ENCODE measurements at places on chromosomes 11 and 22.

GRCh38 chr11:57798905-57799559 lies 37.4 kb downstream of the CTNND1 start:
- DNase-seq: peak; percentile 61

DNA sequence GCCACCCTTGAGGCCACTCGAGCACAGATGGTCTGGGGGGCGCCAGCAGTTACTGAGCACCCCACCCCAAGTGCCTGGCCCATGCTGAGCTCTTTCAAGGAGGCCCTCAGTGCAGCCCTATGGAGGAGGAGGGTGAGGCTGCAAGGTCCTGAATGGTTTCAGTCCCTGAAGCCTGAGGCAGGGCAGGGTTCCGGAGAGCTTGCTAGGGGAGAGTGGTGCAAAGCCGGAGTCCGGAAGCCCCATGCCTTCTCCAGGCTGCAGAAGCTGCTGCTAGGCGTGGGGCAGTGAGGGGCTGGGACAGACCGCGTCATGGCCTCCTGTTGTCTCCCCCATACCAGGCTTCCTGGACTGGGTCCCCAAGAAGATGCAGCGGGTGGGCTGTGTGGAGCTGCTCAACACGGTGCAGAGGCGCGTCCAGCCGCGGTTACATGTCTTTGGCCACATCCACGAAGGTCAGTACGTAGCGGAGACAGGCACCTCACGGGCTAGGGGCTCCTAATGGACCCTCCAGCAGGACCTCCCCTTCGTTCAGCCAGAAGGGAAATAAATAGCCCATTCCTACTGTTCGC lies 90.6 kb downstream of the MPPED1 start:
- DNase-seq: no peak

GRCh38 chr11:27192184-27192583 lies 151.6 kb downstream of the BBOX1 start:
- DNase-seq: no peak

DNA sequence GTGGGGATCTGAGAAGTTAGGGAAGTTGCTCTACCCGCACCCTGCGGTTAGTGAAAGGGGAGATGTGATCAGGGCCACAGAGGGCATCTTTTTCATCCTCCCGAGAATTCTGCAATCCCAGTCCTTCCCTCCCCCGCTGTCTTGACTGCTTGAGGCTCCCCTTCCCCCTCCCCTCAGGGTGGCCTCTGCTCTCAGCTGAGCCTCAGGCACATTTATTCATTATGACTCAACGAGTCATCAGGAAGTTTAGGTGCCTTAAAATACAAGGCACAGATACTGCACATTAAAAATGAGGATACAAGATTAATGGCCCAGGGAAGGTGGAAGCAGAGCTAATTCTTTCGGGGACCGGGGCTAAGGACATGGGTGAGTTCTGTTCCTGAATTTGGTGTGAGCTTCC lies 104.0 kb downstream of the CACNA1I start:
- no peak for DNase-seq

DNA sequence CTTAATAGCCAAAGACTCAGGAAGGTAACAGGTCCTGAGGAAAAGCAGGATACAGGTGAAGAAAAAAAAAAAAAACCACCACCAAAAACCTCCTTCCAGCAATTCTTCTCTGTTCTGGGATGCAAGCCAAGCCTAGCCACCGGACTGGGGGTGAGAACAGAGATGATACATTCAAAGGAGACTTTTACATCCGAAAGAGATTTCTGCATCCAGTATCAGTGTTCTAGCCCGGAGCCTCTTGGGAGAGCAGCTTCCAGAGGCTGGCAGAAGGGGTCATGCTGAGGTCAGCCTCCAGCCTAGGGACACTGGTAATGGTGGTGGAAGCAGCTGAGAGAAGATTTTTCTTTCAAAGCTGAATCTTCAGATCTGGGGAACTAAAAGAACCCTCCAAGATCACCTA lies 76.2 kb downstream of the KCNC1 start:
- peak; percentile 22 for DNase-seq

DNA sequence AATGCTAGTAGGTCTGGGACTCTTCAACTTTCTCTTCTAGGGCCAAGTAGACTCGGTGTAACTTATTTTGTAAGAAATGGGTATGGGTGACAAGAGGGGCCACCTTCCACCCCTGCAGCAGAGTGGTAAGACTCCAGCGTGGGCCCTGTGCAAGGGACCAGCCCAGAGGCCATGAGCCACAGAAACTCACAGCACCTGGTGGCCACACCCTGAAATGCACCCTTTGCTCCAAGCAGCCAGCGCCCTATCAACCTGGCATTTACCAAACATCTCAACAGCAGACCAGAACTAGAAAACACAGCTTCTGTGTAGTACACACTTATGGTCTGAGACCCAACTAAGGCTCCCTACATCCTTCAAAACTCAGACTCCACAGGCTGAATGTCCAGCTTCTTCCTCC lies 5.7 kb downstream of the CDCA5 start:
- no peak for DNase-seq

DNA sequence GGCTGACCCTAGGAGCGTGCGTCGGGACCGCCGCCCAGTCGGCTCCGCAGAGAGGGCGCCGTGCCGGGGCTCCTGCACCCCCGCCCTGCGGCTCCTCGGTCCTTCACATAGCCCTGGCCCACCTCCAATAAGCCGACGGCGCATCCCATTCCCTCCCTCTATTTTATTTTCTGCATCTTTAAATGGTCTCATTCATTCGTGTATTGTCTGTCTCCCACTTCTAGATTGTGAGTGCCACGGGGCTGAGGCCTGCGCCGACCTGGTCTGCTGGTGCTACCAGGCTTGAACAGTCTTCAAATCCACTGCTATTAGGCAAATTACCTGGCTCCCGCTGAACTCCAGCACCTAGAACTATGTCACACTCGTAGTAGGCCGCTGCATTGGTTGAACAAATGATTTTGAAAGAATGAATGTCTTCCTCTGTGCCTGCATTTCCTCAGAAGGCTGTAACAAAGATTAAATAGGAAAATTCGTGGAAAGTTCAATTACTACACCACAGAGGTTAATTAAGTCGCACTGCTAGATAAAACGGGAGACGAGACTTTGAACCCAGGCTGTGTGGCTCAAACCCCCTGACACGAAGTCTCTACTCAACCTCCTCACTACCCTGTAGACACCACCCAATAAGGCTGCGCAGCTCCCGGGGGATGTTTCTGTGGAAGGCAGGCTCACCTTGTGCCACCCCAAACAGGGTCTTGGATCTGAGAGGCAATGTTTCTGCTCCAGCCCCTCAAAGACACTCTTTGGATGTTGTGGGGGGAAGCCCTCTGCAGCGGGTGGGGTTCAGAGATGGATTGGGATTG lies 1.2 kb upstream of the PPP1R14B start:
- peak; percentile 33 for DNase-seq

GRCh38 chr11:63767565-63768236 lies 874 bp downstream of the ZFTA start:
- DNase-seq: peak; percentile 60

DNA sequence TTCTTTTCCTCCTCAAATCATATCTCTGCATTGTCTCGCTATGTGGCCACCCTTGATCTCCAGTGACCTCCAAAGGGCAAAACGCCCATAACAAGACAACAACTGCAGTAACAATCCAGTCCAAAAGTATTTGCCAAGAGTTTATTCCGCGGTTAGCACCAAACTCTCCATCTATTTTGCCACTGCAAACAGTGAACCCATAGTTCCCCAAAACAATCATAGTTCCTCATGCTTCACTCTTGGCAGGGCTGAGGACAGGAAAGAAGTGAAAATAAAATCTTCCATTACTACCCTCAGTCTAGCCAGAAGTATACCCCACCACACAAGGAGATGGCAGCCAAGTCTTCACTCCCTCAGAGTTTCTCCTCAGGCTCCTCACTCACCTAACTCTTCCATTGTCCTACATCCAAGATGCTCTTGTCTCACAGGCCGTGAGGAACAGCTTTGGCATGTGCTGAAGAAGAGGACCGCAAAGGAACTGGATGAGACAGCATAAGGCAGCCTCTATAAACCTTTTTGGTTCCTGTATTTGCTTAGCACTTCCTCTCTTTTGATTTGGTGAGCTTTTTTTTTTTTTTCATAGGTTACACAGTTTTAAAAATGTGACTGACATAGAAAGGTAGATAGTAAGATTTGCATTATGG lies at the start of gene LPXN:
Gene LPXN, minus strand, starts transcription at position 480 of the 644 bp plus-strand sequence. Its CDS starts 84 bp downstream, at position 396.
- DNase-seq: no peak

DNA sequence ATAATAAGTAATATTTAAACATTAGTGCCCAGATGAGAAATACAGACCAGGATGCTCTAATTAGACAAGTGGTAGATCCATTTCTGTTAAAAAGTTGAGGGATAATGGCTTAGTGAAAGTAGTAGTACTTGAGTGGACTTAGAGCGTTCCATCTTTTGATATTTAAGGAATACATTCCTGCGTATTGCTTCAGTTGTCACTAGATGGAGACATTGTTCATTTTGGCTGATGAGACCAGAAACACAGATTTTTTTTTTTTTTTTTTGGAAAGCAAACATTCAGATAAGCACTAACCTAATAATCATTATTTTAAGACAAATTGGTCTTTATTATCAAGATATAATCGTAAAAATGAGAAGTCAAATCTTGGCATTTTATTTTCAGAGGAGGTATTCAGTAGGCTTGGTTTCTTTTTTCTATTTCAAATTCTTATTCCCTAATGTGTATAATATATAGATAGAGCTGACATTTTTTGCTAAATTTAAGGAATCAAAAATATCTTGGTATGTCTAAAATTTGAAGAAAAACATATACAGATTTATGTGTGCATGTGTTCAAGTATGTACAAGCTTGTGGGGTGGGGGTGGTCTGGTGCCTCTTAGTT lies 92.9 kb downstream of the DYNC2H1 start:
- DNase-seq: no peak

DNA sequence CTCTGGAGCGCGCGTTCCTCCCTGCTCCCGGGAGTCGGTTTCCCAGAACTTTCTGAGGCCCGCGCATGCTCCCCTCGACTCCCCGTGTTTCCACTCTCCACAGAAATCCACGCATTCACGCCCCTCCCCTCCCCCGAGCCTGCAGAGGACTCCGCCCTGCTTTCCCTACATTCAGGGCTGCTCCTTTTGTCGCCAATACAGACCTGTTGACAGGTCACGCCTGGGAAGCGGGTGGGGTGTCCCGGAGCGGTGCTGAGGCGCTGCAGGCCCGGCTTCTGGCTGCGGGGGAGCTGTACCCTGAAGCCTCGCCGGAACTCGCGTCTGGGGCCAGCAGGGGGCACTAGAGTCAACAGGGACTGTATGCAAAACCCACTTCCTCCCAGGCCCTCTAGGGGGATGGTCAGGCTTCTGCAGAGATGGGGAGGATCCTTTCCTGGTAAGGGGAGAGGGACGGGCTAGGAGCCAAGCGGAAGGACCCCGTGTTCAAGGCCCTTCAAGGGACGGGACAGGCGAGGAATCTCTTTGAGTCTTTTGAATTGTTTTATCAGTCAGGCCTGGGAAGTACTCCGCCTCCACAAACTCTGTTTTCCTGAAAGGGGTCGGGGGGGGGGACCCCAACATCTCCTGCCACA lies at the start of gene PRAME:
Gene PRAME, minus strand, starts transcription at position 294 of the 632 bp plus-strand sequence. CDS start 2,433 bp downstream, outside the sequence.
- DNase-seq: peak; percentile 77

- no peak for DNase-seq
Observed at GRCh38 chr11:32658639-32659406, 75.2 kb downstream of the EIF3M start.

- no peak for DNase-seq
Observed at GRCh38 chr11:118065384-118065783, 11.5 kb upstream of the TMPRSS4 start.

DNA sequence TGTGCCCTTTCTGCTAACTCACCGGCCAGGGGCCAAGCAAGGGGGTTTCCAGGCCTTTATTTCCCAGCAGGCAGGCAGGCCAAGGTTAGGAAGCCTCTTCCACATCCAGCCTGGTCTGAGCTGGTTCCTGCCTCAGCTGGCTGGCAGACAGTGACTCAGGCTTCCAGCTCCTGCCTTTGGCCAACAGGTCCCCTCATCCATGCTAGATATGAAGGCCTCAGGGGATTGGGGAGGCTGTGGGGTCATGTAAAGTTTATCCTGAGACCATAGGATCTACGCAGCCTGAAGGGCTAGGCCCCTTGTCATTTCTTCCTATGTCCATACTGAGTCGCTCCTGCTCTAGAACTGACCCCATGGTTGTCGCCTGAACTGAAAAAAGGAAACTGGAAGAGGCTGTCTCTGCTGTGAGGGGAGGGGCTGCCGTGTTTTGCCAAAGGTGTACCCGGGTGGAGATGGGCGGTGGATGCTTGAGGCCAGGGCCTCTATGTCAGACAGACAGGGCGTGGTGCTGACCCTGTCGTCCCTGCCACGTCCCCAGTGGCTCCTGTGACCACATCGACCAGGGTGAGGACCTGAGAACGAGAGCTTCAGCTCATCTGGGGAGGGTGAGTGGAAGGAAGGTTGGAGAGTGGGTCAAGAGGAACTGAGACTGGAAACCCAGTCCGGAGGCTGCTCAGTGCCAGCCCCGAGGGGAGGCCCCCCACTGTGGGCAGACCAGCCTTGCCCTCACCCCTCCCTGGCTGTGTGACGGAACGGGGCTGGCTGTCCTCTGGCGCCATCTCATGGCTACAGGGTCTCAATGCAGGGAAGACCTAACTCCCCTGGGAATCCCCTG lies 17.0 kb downstream of the P2RY6 start:
- DNase-seq: peak; percentile 87

DNA sequence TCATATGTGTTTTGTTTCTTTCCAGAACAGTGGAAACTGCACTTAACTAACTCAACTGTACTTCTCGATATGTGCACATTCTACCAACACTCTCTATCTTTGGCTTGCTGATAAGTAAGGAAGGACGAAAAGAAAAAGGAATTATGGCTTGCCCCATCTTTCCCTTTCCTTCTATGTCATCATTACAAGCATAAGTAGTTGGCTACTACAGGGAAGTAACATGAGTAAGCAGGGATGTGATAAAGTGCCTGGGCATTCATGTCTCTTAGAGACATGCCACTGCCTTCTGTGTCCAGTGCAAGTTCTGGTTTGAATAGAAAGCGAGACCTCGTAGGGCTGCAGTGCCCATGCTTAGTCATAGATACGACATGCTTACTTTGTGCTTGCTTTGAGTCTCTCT lies 342.5 kb downstream of the ETS1 start:
- no peak for DNase-seq

GRCh38 chr11:44752713-44753112 lies 26.0 kb downstream of the TSPAN18 start:
- DNase-seq: no peak

- peak; percentile 66 for DNase-seq
Observed at GRCh38 chr11:70398834-70399680, 728 bp downstream of the CTTN start.

GRCh38 chr11:117160826-117161225 lies 16.7 kb downstream of the PAFAH1B2 start:
- DNase-seq: no peak

GRCh38 chr11:83538286-83538685 lies 252.1 kb upstream of the CCDC90B start:
- no peak for DNase-seq

- DNase-seq: no peak
Observed at GRCh38 chr11:128726458-128727139, 32.7 kb downstream of the FLI1 start.

GRCh38 chr22:47460176-47460575 lies 697.7 kb downstream of the TBC1D22A start:
- no peak for DNase-seq

- DNase-seq: no peak
Observed at GRCh38 chr22:23059284-23059948, 10.9 kb upstream of the GNAZ start.

DNA sequence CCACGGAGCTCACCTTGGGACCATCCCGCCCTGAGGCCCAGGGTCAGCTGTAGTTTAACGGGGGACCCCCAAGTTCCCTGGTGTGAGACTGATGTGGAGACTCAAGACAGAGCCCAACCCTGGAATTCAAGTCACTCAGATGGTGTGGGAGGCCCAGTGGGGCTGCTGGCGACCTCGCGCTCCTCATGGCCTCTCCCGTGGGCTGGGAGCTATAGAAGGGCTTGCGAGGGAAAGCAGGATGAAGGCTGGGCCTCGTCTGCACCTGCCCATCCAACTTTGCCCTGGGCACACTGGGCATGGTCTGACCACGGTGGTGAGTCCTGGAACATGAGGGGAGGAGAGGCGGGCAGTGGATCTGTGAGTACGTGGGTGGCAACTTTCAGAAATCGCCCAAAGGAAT lies 13.6 kb upstream of the TTLL12 start:
- DNase-seq: no peak

Measured in adrenal gland (tissue), 19 donors.